ENCODE measurements at places on chromosomes 1 and 21.

- DNase-seq, result no peak
Measured at GRCh38 chr1:52153010-52153409, 11.1 kb downstream of the ZFYVE9 start.

DNA sequence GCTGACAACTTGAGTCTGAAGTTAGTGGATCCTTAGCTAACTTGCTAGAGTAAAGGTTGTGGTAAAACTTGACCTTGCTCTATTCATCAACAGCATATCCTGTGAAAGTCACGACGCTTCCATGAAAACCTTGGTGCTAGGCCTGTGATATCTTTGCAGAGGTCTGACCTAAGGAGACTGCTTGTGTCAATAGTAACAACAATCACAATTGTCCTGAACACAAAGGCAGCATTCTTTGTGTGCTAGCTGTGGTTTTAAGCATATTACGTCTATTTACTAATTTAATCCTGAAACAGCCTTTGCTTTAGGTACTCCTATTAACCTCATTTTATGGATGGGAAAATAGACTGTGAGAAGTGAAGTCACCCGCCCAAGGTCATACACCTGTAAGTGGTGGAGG, 2.8 kb upstream of the CLDN14 start:
- no peak for DNase-seq

- peak; percentile 78 for DNase-seq
Measured at GRCh38 chr1:48947761-48948537, 171.3 kb upstream of the BEND5 start.

- DNase-seq, result peak; percentile 4
Measured at GRCh38 chr1:75079538-75080290, 54.5 kb upstream of the LHX8 start.

DNA sequence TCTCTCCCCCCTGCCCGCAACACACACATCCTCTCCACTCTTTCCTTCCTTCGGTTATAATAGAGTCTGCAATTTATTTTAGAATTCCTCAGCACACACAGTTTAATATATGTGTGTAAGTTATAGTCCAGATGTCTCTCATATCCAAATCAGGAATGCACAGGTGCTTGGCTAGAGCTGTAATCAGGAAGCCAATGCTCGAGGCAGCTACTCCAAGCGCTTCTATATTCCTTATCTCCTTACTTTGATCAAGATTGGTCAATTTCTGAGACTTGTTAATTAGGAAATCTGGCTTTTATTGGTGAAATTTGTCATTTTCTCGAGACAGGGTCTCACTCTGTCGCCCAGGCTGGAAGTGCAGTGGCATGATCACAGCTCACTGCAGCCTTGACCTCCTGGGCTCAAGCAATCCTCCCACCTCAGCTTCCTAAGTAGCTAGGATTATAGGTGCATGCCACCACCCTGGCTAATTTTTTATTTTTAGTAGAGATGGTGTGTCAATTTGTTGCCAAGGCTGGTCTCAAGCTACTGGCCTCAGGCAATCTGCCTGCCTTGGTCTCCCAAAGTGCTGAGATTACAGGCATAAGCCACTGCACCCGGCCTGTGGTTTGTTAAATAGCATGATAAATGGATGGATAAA, 27.7 kb downstream of the RPL5 start:
- DNase-seq, result no peak

DNA sequence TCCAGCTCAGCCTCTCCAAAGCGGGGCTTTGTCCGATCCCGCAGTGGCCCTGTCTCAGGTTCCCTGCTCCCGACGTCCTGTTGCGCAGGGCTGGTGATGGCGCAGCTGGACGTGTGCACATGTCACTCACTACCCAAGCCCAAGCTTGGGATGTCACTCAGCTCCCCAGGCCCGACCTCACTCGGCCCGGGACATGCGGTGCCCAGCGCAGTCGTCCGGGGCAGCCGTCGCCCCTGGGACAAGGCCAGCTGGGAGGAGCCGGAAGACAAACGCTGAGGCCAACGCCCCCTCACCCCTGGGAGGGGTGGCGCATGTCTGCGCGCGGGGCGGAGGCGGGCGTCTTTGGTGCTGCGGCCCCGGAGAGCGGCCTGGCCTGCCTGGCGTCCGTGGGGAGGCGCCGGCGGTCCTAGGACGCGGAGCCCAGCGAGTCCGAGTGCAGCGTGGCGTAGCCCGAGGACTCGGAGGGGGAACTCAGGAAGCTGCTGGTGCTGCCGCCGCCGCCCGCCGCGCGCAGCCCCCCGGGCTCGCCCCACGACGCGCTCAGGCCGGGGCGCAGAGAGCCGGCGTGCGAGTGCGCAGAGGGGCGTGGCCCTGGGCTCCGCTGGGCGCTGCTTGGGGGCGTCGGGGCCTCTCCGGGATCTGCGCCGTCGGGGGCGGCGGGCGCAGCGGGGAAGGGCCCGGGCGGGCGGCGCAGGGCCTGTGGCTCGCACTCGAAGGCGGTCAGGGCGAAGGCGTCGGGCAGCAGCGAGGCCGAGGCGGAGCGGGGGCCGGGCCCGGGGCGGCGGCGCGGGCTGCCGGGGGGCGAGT, 5.2 kb downstream of the HES3 start:
- DNase-seq, result no peak

- DNase-seq, result no peak
Measured at GRCh38 chr1:221022331-221022730, 143.1 kb downstream of the HLX start.

- DNase-seq, result peak; percentile 92
Measured at GRCh38 chr1:68953311-68953710, 456.4 kb upstream of the DEPDC1 start.

DNA sequence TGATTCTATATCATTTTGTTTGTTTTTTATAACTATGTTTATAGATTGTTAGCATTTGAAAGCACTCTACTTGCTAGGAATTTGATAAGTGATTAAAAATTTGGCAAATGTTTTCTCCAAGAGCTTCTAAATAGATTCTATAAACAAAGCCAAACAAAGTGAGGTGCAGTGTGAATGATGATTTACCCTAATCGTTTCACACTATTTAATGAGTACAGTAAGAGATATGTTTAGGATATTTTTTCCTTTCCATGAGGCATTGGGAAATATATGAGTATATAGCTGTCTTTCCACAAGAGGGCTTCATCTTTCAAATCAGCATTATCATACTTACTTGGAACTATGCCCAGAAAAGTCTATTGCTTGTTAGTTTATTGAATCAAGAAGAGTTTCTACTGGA, 277.0 kb upstream of the BRINP3 start:
- peak; percentile 48 for DNase-seq

DNA sequence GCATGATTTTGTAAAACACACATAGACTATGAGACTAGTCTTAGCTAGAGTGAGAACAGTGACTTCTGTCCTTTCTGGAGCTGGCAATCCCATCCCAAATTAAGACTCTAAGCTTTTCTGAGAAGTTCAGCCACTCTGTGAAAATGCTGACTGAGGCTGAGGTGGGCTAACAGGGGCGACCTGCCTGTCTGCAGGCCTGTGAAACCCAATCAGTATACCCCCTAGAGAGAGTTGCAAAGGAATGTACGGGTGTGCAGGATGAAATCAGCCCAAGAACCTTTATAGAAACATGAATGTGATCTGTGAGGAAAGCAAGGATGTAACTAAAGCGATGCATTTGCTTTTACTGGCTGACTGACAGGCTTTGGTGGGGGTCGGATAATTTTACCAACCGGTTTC, 16.0 kb upstream of the TBX15 start:
- DNase-seq, result no peak

DNA sequence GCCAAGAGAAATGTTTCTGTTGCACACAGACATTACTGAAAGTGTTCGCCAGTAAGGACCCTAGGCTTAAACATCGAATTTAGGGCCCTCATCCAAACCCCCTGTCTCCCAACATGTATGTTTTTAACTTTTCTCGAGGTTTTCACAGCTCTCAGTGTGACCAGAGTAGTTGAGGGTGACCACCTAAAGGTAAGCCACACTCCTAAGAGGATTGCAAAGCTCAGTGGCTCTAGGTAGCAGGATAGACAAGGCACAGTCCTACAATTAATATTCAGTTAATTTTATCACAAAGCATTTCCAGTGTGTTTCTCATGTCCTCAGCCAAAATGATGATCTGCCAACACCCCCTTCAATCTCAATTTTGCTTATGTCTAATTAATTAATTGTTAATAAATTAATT, 695 bp upstream of the ALG14 start:
- no peak for DNase-seq

- no peak for DNase-seq
Measured at GRCh38 chr1:202279806-202280205, 61.9 kb downstream of the UBE2T start.

DNA sequence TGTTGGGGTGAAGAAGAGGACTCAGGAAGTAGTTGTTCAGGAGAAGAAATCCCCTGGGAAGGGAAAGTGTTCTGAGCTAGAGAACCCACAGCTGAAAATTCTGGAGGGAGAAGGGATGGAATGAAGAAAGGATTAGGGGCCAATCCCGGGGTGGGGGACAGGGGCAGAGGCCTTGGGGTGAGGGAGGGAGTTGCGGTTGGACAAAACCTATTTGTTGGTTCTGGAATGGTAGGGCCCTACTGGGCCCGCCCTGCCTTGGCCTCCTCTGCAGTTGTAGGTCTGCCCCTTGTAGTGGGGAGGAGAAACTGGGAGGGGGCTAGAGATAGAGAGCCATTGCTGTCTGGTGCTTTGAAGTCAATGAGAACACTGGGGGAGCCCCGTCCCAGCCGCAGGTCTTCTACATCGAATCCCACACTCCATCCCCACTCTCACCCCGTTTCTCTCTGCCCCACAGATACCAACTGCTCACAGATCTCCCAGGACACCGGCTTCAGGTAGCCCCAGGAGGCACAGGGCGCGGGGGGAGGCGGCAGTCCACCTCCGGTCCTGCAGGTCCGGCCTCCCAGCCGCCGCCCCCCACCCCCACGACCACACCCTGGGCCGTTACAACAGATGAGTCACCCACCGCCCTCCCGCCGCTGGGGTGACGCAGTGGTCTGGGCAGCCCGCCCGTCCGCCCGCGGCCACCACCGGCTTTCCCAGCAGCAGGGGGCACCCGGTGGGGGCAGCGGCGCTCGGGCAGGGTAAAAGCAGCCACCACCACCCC, 1.1 kb downstream of the TAGLN2 start:
- DNase-seq, result no peak

GRCh38 chr1:36703526-36704208, 221.0 kb upstream of the CSF3R start:
- peak; percentile 68 for DNase-seq

DNA sequence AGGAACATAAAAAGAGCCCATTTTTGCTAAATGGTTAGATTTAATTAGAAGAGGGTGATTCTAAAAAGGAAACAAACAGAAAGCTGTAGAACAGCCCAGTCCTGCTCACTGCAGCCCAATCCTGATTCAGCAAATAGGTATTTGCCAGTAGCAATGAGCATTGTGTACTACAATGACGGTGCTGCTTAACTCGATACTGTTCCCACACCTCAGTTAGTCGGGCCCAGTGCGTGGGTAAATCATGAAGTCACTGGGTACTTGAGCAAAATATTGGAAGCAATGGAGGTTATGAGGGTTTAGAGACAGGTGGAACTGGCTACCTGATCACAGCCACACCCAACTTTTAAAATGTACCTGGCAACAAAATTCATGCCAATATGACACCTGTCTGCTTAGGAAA, 101.5 kb upstream of the ADGRL2 start:
- no peak for DNase-seq

- no peak for DNase-seq
Measured at GRCh38 chr1:37989361-37989930, 376 bp downstream of the SF3A3 start.

GRCh38 chr1:194298007-194298598, 1111.7 kb upstream of the B3GALT2 start:
- no peak for DNase-seq

All from brain (organoid and tissue), 16 donors.